ENCODE measurements at places on chromosomes 11 and 22.

DNA sequence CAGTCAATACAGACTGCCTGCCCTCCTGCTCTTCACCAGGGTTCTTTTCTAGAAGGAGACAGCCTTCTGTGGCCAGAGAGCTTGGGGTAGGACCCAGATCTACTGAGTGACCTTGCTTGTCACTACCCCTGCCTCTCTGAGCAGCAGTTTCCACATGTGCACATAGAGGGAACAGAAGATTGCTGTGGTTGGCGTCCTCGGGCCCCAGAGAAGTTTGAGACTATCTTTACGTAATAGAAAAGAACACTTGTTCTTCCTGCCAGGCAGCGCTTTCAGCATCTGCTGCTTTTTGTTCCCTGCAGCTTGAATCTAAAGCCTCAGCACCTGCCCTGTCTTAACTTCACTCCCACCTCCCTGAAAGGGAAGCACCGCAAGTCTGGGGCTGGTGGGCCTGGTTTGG, 1.9 kb upstream of the FKBP2 start:
- no peak for DNase-seq

- no peak for DNase-seq
These were observed 267.2 kb upstream of the SYN3 start for GRCh38 chr22:33325232-33326004.

- no peak for DNase-seq
These were observed 508 bp upstream of the FLI1 start for GRCh38 chr11:128693416-128693712.

DNA sequence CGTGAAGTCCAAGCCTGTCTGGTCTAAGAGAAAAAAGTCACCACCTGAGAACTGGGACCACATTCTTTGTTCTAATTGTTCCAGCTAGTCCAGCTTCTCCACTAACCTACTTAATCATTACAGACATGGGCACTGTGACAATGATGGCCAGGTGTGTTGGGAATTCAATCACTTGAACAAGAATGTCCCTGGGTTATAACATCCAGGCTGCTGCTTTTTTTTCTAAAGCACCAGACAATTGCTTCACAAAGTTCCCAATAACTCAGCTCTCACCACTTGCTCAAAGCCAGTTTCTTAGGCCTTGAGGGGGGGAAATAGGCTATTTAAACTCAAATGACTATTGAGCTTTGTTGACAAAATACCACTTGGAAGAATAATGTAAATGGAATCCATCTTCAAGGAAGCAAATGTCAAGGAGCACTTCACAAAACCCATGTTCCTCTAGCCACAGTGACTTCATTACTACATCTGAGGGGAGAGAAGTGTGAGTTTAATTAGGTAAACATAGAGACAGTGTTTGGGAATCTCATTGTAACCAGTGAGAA, 80.3 kb downstream of the ME3 start:
- no peak for DNase-seq

DNA sequence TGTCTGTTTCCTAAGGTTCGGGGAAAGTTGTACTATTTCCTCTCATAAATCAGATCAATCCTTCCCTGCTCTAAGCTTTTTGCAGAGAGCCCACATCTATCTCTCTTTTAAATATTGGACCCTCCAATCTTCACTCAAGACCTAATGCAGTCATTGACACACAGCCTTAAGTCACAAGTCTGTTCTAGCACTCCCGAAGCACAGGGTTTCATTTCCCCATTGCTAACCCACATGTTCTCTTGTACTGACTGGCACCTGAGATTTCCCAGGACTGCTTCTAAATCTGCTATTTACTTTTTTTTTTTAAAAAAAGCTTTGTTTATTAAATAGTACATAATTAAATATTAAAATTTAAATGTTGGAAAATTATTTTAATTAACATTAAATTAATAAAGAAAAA, 674.7 kb downstream of the TBC1D22A start:
- DNase-seq = no peak

DNA sequence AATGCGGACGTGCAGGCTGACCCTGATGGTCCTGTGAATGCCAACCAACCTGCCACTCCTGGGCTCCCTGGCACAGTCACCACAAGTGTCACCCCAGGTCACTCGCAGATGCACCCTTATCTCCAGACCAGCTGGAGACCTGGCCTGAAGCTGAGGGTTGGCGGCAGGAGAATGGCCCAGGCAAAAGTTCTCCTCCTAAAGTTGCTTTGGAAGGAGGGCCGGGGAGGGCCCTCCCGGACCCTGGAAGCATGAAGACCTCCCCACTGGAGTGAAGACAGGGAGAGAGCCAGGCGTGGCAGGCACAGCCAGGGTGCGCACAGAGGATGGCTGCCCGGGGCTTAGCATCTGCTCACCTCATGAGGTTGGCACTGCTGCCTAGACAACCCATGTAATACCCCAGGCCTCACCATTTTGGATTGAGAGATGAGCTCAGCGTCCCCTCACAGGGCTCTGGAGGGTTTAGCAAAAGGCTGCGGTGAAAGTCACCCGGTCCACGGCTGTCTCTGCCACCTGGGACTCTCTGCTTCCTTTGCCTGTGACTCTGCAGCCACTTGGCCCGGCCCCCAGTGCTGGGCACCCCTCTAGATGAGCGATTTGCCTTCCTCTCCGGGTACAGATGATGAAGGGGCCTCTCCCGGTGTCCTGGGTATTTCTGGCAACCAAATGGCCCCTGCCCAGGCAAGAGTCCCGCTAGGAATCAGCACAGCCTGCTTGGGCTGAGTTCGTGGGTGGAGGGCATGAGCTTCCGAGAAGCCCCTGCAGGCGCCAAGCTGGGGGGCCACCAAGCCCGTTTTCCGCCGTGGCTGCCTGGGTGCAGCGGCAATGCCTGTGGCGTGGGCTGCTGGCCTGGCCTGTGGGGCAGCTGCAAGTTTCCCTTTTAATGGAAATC, 48.3 kb upstream of the SEPTIN5 start:
- DNase-seq = no peak

DNA sequence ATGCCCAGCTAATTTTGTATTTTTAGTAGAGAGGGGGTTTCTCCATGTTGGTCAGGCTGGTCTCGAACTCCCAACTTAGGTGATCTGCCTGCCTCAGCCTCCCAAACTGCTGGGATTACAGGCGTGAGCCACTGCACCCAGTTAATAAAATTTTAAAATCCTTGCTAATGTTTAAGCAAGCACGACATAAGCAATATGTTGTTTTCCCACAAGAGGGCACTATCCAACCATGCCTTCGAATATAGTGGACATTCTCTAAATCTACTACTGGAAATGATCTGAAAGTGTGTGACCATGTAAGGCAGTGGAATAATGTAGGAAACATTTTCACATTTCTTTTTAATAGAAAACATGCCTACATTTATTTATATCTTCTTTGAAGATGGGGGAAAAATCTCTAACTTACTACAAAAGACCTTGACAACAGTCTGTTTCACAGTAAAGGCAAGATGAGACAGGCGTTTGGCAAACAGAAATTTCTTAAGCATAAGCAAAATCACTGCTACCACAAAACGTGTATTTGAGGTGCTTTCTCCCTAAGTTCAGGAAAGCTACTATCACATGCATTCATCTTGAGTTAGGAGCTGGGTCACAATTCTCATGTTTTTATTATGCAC, 38.2 kb downstream of the PITPNB start:
- DNase-seq = no peak

GRCh38 chr11:96614846-96615245, 225.0 kb downstream of the JRKL start:
- no peak for DNase-seq

DNA sequence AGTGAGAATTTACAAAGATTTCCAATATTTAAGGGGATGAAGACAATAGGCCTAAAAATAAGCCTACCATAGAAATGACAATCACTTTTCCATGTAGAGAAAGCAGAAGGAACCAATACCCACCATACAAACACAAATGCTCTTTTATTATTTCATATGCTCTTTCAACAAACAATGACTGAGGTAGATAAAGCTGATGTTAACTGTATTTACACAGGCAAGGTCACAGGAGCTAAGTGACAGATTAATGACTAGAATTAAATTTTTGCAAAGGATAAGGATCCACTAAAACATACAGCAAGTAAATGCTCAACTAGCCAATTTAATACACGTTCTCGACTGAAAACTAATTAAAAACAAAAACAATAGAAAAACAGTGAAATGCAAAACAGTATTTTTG, 34.2 kb downstream of the PICALM start:
- no peak for DNase-seq

DNA sequence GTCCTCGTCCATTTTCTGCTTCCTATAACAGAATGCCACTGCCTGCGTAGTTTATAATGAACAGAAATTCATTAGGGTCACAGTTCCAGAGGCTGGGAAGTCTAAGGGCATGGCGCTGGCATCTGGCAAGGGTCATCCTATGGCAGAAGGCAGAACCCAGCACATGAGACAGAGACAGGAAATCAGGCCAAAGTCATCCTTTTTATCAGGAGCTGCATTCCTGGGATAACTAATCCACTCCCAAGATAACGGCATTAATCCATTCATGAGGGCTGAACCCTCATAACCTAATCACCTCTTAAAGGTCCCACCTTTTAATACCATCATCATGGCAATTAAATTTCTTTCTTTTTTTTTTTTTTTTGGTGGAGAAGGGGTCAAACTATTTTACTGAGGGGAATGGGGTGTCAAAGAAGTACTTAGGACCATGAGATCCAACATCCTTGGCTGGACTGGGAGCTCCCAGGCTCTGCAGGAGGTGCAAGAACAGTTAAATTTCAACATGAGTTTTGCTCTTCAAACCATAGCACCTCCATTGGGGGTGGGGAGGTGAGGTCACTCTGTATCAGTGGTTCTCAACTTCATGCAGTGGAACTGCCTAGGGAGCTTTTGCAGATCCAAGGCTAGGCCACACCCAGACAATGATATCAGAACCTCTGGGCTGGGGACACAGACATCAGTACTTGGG, 4.4 kb downstream of the TMEM109 start:
- no peak for DNase-seq

- no peak for DNase-seq
These were observed 77.5 kb downstream of the CNTN5 start for GRCh38 chr11:99098258-99098657.

- no peak for DNase-seq
These were observed 483.0 kb downstream of the BRD1 start for GRCh38 chr22:49344656-49345055.

GRCh38 chr11:6694229-6694535, 11.0 kb upstream of the MRPL17 start:
- no peak for DNase-seq

DNA sequence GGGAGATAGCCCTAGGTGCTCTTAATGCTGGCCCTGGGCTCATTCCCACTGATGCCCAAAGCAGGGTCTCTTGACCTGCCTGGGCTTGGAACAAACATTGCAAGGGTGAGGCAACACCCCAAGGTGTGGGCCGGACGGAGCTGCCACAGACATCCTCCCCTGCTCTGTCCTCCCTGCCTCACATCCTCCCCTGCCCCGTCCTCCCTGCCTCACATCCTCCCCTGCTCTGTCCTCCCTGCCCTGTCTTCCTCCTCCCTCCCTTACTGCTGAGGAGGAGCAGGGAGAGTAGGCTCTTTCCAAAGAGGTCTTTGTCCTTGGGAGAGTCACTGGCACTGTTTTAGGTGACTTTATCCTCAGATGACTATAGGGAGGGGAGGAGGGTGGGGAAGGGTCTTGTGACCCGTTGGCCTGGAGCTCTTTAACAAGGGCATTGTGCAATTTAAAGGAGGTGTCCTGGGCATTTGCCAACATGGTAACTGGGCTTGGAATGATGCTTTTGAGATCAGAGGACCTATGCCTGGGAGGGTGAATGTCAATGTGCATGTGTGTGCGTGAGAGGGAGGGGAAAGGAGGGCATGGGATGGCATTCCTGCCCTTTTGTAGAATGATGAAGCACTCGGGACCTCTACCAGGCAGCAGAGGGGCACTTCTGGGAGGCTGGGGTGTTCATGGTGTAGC, 700 bp downstream of the FAM180B start:
- no peak for DNase-seq

DNA sequence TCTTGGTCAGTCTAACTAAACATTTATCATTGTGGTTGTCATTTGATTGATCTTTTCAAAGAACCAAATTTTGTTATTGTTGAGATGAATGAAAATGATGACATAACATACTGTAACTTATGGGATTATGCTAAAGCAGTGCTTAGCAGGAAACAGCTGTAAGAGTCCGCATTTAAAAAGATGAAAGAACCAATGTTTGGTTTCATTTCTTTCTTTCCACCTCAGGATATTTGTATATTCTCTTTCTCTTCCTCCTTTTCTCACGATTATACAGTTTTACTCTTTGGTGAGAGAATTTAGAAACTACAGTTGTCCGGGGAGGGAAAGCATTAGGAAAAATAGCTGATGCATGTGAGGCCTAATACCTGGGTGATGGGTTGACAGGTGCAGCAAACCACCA, 23.1 kb downstream of the PIH1D2 start:
- DNase-seq = no peak

DNA sequence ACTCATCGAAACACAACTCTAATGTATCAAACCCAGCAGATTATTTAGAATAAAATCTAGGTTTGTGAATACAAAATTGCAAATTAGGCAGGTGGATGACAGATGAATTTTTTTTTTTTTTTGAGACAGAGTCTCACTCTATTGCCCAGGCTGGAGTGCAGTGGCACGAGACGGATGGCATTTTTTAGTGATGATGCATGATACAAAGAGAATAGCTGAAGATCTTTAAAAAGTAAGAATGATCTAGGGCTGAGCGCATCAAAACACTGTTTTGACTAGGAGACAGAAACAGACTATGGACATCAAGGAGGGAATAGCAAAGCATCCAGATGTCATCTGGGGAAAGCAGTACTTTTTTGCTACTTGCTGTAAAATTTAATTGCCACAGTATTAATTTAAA, 63.8 kb downstream of the IMMP1L start:
- no peak for DNase-seq

DNA sequence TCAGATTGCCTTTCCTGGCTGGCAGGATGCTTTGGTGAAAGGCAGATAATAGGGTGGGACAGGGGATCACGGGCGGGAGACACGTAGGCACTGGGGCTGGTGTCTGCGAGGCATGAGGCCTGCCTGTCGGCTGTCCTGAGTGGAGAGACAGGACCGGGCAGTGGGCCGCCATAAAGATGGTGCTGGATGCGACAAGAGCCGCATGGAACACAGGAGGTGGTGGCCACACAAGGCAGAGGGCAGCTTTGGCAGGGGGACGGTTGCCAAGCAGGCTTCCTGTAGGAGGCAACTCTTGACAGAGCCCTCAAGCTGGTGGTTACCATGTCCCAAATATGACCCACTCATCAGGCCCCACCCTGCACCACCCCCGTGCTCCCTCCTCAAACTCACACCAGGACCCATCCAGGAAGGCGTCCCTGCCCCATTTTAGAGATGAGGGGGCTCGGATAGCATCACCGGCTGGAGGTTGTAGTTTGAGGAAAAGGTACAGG, 4.9 kb upstream of the PPARA start:
- no peak for DNase-seq
